Occipital lobe (tissue), 3 donors: ENCODE measurements at places on chromosomes 5 and 9.

DNA sequence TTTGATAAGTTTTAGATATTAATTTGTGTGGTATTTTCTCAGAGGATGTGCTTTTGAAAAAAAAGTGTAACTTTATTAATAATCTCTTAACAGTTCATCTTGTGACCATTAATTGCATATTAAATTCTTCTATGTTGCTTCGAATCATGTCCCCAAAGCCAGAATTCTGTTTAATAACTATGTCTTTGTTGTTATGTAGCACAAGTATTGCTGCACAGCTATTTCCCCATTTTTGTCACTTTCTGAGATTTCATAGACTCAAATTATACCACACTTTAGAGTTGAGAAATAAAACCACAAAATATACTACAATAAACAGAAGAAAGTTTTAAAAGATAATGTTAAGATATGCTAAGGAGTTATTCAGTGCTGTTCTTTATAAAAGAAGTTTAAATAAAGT lies 2.8 kb downstream of the MEF2C start:
- no peak for DNase-seq

GRCh38 chr9:119596703-119597102 lies 227.5 kb upstream of the BRINP1 start:
- DNase-seq, result no peak

DNA sequence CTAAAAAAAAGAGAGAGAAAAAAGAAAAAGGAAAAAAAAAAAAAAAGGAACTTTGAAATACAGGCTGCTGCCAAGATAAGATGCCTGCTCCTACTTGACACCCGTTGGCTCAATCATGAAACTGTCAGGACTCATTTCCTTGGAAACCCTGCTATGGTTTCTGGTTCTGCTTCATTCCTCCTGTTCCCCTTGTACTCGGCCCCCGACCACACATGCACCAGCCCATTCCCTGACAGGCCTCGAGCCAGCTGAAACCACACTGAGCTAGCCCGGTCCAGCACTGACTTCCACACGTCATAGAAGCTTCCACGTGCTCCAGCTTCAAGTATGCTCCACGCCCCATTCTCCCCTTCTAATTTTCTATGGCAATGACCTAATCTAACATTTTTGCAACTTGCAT lies 93.2 kb downstream of the MYO10 start:
- no peak for DNase-seq

GRCh38 chr9:129617167-129617566 lies 3.7 kb downstream of the C9orf50 start:
- no peak for DNase-seq

GRCh38 chr9:76445976-76446375 lies 13.0 kb upstream of the GCNT1 start:
- no peak for DNase-seq

GRCh38 chr9:120183615-120184014 lies 396.4 kb downstream of the CDK5RAP2 start:
- DNase-seq, result no peak

DNA sequence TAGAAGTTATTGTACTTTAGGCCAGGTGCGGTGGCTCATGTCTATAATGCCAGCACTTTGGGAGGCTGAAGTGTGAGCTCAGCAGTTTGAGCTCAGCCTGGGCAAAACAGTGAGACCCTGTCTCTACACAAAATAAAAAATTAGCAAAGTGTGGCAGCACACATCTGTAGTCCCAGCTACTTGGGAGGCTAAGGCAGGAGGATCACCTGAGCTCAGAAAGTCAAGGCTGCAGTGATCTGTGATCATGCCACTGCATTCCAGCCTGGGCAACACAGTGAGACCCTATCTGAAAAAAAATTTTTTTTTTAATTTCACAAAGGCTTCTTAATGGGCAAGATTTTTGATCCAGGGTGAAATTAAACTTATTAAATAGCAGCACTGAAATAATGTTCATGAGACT lies 92.8 kb downstream of the CDC42SE2 start:
- no peak for DNase-seq

DNA sequence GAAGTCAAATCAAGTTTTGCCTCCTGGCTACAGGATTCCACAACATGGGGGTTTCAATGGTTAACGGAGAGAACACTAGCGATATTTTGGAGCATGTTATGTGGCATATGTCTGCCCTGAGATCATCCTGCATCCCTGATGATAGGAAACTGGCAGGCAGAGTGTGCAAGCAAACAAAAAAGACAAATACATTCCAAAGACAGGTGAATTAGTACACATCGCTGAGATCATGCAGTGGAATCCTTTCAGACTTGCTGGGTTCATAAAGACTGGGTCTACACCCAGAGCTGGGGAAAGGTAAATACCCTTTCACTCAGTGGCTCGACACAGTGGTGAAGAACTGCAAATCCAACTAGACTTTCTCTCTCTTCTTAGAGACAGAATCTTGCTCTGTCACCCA lies 286.5 kb downstream of the EFNA5 start:
- no peak for DNase-seq

DNA sequence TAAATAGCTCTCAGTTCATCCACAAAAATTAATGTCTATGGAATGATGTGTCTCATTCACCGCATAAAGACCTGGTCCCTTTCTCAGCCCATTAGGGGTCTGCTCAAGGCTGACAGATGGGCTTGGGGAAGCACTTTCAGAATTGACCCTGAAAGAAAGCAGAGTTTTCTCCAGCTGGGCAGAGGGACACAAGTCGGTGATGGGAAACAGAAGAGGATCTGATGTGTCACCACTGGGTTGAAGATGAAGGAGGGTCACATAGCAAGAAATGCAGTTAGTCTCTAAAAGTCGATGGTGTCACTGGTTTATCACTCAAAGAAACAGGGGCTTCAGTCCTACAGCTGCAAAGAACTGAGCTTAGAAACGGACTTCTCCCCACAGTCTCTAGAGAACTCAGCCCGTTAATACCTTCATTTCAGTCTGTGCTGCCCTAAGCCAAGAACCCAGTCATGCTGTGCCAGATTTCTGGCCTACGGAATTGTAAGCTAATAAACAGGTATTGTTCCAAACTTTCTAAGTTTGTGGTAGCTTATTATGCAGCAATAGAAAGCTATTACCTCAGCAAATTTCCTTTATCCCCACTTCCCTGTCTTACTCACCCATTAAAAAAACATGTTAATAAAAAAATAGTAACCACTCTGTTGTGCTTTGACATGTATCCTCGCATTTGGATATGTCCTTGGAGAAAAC lies 64.6 kb downstream of the ADAMTS12 start:
- DNase-seq, result no peak

- no peak for DNase-seq
Observed at GRCh38 chr9:77892171-77892570, 139.4 kb downstream of the GNAQ start.

- DNase-seq, result no peak
Observed at GRCh38 chr9:2809692-2810419, 34.0 kb downstream of the PUM3 start.

DNA sequence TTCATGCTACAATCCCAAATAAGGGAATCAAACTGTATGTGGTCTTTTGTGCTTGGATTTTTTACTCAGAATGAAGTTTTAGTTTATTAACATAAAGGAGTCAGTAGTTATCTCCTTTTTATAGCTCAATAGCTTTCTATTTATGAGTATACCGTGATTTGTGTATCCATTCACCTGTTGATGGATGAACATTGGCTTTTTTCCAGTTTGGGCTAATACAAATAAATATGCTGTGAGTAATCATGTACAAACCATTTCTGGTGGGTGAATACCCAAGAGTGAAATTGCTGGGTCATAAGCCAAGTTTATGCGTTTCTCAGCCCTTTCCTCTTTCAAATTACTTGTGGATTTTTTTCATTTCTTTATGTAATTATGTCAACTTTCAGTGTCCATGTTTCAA lies 395.3 kb downstream of the OSTF1 start:
- no peak for DNase-seq

- no peak for DNase-seq
Observed at GRCh38 chr9:81156381-81156780, 533.0 kb downstream of the TLE1 start.

GRCh38 chr5:154829589-154830218 lies 20.7 kb downstream of the FAXDC2 start:
- DNase-seq, result no peak

GRCh38 chr9:115036691-115037090 lies 81.3 kb downstream of the TNC start:
- DNase-seq, result no peak
